ENCODE measurements at places on chromosomes 13 and 19. TPM values are rescaled to one million over a fixed set of nuclear protein-coding genes. Genes with fewer than 3 reads are reported as not detected.

Gene RPS19
- 3,889 TPM for total RNA-seq

Gene ZNF791
- total RNA-seq: 10.6 TPM

Gene C19orf67
- total RNA-seq: not detected

Gene INAFM1
- 2.2 TPM for total RNA-seq

Gene UHRF1
- 89.2 TPM for total RNA-seq

Gene LGI4
- total RNA-seq: not detected

Gene ZNF98
- total RNA-seq: 0.54 TPM

Gene TMPRSS9
- not detected for total RNA-seq

Gene CIC
- 40.7 TPM for total RNA-seq

Gene SUPT20H
- total RNA-seq: 50.0 TPM

All from foreskin keratinocyte (primary cell).